Stimulated activated naive CD4-positive, alpha-beta T cell treated with Interleukin-2 at 50 U/mL for 16 hours (primary cell): ENCODE measurements at places on chromosomes 12 and 14.
A peak's percentile ranks its signal among the peaks of the same experiment; 100 is the strongest.

DNA sequence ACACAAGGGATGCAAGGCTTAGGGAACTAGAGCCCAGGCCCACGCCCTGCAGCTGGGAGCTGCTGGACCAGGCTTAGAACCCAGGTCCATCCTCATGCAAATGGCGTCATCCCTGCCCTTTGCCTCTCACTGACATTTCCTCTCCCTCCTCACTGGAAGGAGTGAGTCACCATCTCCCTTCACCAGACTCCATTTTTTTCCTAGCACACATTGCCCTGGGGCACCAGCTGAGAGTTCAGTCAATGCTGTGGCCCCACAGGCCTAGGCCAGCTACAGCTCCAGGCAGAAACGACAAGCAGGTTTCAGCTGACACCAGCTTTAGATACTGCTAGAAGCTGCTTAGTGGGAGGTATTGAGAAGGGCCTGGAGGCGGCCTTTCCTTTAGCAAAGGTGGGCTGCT, 98.9 kb downstream of the RIMBP2 start:
- no peak for DNase-seq

DNA sequence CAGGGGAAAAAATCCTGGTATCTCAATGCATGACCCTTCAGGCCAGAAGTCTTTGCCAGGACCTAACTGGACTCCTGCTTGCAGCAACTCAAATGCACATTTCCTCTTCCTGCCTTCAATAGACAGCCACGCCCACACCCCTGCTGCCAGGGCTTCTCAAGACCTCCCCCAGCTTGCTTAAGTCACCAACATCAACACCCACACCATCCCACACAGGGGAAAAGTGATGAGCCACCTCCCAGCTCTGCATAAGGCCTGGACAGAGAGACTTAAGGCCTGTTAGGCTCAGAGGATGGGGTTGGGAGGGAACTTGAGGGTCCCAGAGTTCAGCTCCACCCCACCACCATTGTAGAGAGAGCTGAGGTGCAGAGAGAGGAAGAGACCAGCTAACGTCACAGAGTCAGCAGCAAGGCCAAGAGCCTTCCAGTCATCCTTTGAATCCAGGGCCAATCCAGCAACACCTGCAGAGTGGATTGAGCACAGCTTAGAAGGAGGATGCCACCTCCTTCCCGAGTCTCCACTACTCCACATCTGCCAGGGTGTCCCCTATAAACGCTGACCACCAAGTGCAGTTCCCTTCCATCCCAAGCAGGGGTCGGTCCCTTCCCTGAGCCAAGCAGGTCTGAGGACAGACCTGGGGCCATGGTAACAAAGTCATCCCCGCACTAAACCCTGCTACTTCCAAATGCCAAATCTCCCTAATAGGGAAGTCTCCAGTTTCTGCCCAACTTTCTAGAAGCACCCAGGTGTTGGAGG, 50.0 kb downstream of the KDM2B start:
- DNase-seq = peak; percentile 74

- DNase-seq = no peak
Measured at GRCh38 chr12:42588524-42589464, 752 bp downstream of the PRICKLE1 start.

DNA sequence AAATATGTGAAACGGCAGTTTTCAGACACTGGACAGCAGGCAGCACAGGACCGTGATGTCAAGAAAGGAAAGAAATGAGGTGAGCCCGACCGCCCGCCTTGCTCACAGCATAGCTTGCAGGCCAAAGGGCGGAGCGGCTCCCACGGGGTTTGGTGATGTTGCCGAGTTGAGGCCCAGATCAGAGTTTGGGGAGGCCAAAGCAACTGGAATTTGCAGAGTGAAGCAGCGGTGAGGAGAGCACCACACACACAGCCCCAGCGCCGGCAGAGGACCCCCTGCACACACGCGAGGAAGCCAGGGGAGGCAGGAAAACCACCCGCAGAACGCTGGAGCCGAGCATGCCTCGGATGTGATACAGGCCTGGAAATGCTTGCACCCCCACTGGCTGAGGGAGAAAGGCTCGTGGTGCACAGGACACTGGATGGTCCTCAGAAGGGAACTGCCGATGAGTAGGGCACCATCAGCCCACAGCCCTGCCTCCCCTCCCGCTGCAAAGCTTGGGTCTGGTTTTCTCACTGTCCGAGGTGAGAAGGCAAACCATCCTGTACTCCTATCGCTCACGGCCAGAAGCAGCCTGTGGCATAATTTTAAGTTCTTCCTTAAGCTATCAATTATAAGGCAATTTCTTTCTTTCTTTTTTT, 25.7 kb upstream of the PLD4 start:
- no peak for DNase-seq

GRCh38 chr12:116977465-116978380, 67.0 kb downstream of the FBXW8 start:
- DNase-seq = no peak

DNA sequence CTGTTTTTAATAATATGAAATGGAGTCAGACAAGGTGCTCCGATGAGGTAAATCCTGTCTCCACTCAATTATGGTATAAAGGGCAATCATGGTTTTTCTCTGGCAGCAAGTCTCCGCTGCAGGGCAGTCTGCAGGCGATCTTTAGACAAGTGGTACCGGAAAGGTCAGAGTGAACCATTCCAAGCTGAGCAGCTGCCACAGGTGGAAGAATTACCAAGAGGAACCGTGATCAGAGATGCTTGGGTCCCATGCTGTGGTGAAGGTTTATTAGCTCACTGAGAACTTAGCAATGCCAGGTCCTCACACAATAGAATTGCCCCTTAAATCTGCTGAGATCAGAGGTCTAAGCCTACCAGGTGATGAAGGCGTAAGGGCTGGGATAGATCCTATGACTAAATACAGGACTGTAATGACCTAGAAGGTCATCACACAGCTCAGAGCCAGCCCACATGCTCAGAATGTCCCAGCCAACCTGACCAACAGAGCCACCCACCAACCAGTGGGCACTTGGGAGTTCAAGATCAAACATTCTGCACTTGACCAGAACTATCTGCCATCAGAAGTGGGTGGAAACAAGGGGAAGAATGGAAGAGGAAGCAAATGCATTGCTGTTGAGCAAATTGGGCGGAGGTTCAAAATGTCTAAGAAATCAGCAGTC, 175.2 kb upstream of the BCL2L14 start:
- DNase-seq = no peak

DNA sequence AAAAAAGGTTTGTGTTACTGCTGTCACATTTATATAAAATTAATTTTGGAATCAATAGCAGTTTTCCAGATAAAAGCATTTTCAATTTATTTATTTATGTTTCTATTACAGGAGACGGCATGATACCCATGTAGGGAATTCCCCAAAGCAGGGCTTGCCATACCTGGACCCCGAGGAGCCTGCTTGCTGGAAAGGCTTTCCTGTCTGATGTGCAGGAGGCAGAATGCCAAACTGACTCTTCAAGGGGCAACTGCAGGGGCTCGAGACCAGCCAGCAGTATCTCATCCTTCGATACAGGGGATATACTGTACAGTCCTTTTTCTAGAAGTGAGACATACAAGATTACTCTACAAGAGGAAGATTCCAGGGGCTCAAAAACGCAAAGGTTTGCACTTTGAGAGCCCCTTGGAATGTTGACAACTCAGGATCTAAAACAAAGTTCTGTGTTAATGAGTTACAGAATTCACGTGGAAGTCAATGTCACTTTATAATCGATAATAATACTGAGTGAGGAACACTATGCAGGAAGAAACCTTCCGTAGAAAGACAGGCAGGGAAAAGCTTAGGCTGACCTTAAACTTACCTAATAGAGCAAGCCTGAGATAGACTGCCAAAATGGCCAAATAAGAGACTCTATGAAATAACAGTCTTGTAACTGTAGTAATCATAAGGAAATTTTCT, 38.6 kb downstream of the ZNF664 start:
- DNase-seq = no peak

DNA sequence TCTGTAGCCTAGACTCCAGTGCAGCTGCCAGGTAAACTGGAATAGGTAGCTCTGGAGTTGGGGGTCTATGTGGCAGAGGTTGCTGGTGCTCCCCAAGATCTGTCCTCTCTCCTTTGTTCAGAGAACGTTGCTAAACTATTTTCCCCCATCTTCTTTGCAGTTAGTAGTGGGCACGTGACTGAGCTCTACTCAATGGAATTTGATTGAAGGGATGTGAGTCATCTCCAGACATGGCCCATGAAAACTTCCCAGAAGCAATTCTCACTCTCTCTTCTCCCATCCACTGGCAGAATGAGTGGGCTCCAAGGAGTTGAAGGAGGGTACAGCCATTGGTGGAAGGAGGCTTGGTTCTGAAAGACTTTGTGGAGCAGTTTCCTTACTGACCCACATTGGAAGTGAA, 44.0 kb downstream of the PAH start:
- no peak for DNase-seq
